ENCODE measurements at places on chromosomes 2 and 18.

DNA sequence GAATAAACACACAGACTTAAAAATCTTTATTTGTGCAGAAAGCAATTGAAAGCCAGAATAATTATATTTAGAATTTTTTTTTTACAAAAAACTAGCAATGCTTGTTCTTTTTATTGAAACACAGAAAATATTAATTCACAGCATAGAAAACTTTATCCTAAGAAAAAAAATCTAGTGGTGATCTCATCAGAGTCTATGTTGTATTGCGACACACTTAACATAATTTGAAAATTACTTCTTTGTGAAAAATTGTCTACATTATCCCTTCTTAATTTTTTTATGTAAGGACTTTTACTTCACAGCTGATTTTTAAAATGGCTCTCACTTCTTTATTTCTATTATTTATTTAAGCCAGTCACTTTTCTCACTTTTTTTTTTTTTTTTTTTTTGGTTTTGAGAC is 103.4 kb downstream of the LDLRAD4 start:
- no peak for DNase-seq

DNA sequence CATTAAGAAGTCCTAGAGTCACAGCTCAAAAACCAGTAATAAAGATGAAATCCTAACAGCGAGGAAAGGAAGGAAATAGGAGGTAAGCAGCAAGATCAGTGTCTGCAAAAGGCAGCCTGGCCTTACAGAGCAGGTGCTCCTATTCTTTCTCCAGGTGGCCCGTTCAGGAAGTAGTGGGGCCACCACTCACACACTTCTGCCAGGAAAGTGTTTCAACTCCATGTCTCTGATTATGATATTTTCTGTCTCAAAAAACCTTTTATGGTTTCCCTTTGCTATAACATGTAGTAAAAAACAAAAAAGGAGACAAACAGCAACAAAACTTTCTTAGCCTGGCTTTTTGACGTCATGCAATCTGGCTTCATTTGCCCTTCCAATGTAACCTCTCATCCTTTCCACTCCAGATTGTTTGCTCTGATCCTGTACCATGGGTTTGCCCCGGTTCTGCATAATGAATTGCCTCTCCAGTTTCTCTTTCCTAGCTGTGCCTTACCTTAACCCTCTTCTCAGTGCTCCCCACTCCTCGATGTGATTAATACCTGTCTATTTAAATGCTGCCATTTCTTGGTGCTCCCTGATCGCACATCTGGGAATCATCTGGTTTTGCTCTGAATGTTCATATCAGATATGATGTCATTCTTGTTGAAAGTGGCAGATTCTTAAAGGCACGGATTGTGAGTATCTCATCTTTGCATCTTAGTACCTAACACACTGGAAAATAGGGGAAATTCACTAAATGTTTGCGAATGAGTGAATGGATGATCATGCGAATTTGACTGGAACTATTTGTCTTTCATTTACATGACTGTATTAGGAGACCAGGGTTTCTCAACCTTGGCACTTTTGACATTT is 50.6 kb upstream of the PTPRM start:
- no peak for DNase-seq

GRCh38 chr2:11955884-11956291 is 209.5 kb downstream of the LPIN1 start:
- no peak for DNase-seq

DNA sequence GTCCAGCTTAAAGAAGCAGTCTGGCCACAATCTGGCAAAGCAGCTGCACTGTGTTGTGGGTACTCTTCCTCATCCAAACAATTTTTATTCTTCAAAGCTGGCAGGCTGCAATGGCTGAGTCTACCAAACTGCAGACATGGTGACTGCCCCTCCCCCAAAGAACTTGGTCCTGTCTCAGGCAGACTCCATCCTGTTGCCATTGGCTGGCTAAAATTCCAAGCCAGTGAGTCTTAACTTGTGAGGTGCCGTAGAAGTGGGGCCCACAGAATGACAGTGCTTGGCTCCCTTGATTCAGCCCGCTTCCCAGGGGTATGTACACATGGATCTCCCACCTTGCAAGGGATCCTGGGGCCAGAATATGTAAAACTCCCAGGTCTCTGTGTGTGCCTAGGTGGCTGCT is 14.5 kb upstream of the NXPH2 start:
- no peak for DNase-seq

DNA sequence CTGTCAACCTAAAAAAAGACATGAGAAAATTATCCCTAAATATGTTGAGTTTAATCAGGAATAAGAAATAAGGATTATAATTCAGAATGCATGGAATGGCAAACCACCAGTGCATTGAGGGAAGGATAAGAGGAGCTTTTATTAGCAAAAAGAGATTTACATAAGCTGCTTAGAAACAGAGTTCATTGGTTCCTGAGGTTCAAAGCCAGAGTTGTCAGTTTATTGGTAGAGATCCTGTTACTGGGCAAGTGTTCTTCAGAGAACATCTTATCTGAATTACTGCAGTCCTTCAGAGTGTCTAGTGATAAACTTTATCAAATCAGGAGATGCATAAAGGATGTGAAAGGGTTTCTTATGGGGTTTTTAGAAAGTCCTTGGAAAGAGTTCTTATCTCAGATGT is 76.0 kb upstream of the MEX3C start:
- no peak for DNase-seq

- DNase-seq = no peak
These were observed 208.2 kb upstream of the ARL4C start for GRCh38 chr2:234705108-234705507.

DNA sequence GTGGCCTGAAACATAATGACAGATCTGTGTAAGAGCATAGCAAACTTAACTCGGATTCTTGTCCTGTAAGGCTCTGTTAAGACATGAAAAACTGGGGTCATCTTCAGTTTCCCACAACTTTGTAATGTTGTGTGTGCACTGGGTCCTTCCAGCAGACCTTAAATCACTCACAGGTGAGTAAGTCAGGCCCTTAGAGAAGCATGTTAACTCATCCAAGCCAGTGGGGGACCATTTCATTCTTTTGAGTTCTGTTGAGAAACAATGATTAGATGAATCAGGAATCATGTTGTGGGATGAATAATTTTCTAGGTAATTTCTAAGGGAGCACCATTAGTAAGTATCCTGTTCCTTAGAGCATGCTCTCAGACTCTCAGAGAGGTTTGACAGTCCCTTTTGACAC is 167.1 kb downstream of the ESCO1 start:
- DNase-seq = no peak

GRCh38 chr2:198097630-198098029 is 293.2 kb downstream of the PLCL1 start:
- DNase-seq = no peak

- DNase-seq = no peak
These were observed 1.9 kb downstream of the NEMP2 start for GRCh38 chr2:190532581-190532980.

DNA sequence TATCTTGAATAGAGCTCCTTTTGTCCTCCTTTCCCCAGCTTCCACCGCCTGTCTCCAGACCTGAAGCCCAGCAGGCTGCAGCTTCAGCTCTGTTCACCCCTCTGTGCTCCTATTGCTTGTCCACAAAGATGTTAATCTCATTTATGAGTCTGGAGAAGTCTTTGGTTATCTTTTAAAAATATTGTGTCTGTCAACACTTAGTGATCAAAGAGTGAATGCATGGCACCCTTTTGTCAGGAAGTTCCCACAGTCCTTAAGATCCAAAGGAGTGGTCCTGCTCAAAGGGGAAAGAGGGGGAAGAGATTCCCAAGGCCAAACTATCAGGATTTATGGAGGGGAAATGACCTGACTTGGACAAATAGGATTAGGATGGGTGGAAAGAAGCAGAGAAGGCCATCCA is 118.9 kb downstream of the ACAA2 start:
- DNase-seq = no peak

GRCh38 chr2:117170897-117171296 is 643.6 kb upstream of the DDX18 start:
- DNase-seq = no peak

- no peak for DNase-seq
These were observed 14.2 kb upstream of the TRAF3IP1 start for GRCh38 chr2:238305965-238306671.

DNA sequence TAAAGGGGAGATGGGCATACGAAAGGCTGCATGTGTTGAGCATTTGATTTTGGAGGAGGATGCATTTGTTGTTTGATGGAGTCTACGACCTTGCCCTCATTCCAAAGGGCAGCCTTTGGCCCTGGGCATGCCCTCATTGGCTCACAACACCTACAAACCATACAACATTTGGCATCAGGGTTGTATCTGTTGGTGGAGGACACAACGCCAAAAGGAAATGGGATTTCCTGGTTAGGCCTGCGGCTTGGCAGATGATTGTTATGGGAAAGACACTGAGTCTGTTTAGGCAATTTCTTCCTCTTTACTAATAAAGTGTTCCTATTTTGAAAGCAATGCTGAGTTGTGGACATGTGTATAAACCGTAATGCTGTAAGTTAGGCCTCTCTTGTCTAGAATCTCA is 246.9 kb downstream of the LDLRAD4 start:
- no peak for DNase-seq

- no peak for DNase-seq
These were observed 48.5 kb downstream of the SERPINB7 start for GRCh38 chr18:63823516-63824219.

Measured in T-helper 17 cell (primary cell).